ENCODE measurements at places on chromosomes 3 and 15.

DNA sequence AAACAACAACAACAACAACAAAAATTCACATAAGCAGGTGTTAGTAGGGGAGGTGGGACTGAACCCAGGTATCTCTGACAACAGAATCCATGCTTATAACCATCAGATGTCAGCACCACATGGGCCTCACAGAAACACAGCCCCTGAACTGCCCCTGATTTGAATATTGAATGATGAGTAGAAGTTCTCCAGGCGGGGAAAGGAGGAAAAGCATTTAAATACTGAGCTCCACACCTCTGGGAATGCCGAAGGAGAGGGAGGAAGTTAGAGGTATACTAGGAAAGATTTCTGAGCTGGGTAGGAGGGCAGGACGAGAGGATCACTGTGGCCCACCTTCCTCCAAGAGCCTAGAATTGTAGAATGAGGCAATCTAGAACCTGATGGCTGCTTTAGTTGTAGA is 31.9 kb upstream of the EIF4A2 start:
- no peak for DNase-seq

DNA sequence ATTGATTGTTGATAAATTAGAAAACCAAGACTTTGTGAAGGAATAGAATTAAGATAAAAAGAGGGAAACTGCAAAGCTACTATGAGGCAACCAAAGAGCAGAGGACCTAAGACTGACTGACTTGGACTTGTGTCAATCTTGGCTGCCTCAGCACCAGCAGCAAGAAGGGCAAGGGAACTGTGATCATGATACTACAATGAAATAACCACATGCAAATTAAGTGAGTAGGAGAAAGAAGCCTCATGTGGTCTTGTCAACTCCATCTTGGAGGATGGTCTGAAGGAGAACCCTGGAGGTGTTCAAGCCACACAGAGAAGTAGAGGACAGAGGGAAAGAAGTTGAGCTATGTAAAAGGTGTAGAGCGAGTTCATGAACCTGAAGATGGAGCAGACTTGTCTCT is 47.3 kb upstream of the THRB start:
- DNase-seq = no peak

- no peak for DNase-seq
These were observed 35.2 kb downstream of the PTPN23 start for GRCh38 chr3:47416041-47416440.

DNA sequence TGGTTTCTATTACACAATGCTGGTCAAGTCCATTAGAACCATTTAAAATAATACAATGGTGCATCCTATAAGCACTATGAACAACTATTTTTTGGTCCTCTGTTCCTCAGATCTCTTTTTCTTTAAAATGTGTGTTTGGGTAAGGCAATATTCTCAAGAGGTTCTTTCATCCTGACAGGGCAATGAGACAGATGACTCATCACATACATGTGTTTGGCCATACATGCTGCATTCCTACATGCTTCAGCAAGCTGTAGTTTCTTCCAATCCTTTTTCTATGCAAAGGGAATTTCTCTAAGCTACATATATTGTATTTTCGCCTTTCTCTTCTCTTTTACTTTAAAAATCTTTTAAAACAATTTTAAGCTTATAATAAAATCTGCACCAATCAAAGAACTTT is 52.7 kb downstream of the OTOL1 start:
- DNase-seq = no peak

- DNase-seq = peak; percentile 49
These were observed 37.6 kb downstream of the NCEH1 start for GRCh38 chr3:172673210-172673679.

DNA sequence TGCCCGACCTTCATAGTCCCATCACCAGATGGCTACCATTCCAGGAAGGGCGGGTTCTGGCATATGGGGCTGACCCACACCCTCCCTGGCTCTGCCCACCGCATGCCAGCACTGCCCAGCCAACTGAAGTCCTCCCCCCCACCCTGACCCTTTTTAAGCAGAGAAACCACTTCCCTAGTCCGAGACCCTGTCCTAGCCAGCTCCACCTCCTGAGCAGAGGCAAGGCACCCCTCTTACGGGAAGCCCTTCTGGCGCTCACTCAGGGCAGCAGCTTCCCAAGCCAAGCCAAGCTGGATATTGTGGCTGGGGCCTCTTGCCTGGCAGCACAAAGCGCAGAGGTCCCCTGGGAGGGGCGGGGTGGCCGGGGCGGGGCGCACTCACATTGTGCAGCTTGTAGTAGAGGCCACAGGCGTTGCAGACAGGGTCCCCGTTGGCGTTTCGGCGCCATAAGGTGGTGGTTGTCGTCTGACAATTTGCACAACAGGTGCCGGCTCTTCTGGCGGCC is 11.5 kb downstream of the GATA2 start:
- no peak for DNase-seq

- no peak for DNase-seq
These were observed 133.9 kb downstream of the DIPK2A start for GRCh38 chr3:144105542-144105941.

DNA sequence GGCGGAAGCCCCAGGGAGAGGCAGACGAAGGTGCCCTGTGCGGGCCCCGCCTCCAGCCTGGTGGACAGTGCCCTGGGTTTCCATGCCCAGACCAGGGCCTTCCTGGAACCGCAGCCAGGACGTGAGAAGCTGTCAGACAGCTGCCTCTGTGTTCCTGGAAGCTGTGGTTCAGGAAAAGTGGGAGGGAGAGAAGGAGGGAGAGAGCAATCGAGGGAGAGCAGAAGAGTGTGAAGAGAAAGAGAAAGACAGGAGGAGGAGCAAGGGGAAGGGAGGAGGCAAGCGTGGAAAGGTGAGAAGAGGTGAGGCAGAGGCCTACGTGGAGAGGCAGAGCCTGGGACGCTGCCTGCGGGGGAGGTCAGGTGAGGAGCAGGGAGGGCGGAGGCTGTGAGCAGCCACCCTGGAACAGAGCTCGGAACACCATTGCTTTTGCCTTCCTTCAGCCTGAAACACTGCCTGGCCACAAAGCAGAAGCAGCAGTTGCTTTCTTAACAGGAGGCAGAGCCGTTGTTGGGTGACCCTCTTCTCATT is 18.6 kb downstream of the ZDHHC19 start:
- DNase-seq = no peak

- DNase-seq = no peak
These were observed 272.8 kb upstream of the TTC14 start for GRCh38 chr3:180329187-180329586.

- no peak for DNase-seq
These were observed 15.0 kb downstream of the SNAP23 start for GRCh38 chr15:42510258-42511006.

GRCh38 chr3:154981664-154982063 is 98.5 kb upstream of the MME start:
- DNase-seq = no peak

GRCh38 chr3:10845001-10845761 is 29.2 kb downstream of the SLC6A11 start:
- no peak for DNase-seq

DNA sequence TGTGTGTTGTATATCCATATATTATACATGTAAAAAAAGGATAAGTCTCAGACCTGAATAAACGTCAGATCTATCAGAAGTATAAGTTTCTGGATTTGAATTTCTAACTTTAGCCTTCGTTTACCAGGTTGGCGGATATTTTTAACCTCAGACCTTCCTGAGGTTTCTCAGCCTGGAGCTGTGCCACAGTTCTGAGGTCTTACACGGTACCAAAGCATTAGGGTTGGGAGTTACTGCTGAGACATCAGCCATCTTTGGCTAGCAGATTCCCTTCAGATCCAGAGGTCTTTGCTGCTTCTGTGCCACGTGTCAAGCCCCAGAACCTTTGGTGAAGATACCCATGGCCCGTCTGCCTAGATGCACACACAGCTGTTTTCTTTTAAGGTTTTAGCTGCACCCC is 84.7 kb downstream of the PPP2R3A start:
- DNase-seq = no peak

DNA sequence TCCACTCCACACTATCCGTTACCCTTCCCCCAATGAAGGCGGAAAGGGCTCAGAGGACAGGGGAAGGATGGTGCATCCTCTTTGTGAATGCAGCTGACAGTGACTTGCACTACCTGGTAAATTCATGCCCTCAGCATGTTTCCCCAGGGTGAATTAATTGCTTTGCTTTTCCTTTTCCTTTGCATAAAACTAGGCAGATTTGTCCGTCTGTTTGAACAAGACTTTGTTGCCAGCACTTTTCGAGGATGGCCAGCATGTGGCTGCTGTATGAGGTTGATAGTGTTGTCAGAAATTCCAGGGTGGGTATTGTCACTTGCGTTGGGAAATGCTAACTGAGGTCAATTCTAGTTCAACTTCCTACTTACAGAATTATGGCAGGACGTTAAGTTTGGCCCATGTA is 79.0 kb upstream of the RARB start:
- no peak for DNase-seq

- DNase-seq = no peak
These were observed 325.3 kb upstream of the ADAMTS9 start for GRCh38 chr3:65013053-65013452.

DNA sequence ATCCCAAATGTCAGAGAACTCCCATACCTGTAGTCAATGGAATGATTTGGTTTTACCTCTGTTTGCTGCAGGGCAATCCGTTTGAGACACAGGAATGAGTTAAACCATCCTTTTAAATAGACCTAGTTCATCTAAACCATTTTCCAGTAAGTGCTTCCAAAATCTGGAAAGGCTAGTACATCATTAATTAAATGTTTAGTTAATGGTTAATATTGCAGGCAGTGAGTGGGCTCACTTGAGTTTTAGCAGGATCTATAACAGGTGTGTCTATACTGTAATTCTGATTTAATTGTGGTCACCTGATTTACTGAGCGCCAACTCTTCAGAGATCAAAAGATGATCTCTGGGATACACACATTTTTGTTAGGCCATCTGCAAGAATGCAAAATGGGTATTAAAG is 353.9 kb upstream of the ROPN1 start:
- no peak for DNase-seq

GRCh38 chr15:100438570-100438969 is 90.2 kb downstream of the CERS3 start:
- DNase-seq = peak; percentile 14

GRCh38 chr15:65638681-65639089 is 16.9 kb downstream of the SLC24A1 start:
- DNase-seq = peak; percentile 73

- no peak for DNase-seq
These were observed 600.3 kb downstream of the OTOL1 start for GRCh38 chr3:162096874-162097273.

DNA sequence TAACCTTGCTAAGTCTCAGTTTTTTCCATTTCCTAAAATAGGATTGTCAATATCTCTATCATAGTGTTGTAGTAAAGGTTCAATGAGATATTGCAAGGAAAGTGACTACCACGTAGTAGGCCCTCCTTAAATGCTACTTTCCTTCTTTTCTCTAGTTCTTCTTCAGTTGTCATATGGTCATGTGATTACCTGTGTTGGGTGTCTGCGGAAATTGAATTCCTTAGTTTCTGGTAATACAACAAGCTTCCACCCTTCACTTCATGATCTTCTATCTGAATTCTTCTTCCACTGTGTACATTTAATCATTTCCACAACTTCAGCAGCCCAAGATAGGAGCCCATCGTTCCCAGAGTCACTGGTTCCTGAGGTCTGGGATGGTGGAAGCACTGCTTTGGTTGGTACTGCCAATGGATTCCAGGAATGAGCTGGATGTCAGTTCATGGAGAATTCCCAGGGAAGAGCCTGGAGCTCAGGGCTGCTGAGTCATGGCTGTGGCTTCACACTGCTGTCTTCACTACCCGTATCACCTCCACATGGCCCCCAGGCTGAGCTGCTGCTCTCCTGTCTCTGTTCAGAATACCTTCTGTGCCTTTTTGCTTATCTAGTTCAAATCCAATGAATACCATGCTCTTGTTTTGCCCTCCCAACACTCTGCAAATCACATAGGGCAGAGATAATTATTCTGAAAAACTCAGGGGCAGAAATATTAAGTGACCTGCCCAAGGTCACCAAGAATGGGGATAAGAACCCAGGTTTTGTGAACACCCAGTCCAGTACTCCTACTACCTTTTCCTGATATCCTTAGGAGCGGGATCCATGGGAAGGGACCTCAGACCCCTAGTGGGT is 98.6 kb downstream of the RPL39L start:
- no peak for DNase-seq

DNA sequence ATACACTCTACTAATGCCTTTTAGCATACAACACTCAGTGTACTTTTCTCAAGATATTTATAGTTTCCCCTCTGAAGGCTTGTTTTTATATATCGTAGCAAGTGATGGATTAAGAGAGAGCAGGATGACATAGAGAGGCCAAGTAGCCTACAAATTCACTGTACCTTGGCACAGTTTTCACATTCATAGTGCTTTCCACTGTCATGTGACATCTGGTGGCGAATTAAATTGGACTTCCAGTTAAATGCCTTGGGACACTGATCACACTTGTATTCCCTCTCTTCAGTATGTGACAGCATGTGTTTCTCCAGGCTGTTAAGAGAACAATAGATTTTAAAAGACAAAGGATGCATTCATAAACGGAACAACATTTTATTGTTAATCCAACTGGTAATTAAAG is 541.1 kb downstream of the MECOM start:
- DNase-seq = no peak

- no peak for DNase-seq
These were observed 7.1 kb downstream of the MYEF2 start for GRCh38 chr15:48170981-48171380.

DNA sequence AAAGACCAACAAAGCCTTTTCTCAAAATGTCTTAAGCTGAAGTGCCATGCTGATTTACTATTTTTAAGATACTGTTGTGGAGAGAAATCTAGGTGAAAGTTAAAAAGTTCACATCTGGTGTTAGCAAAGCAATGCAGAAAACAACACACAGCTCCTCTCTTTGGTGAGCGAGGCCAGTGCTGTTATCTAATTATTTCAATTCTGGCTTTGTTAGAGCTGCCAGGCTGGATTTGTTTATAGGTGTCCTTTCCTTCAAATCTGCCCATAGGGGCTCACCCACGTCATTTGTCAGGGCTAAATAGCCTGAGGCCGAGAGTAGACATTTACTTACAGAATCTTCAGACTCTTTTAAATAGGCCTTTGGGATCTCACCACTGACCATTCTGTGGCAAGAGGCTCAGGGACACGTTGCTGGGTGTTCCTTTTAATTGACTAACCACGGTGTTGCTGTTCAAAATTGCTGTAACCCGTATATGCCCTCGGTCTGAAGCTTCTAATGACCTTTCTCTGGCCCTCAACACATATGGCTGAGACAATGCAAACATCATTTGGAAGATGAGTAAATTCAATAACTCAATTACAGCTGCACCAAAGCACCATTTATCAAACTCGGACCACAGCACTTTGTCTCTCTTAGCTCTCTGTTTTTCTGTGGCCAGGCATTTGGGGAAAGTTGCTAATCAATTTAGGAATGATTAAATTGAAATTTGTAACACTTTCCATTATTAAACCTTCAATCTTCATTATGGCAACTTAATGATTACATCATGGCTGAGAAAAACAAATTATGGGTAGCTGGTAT is 152.6 kb downstream of the PDZRN3 start:
- DNase-seq = no peak

DNA sequence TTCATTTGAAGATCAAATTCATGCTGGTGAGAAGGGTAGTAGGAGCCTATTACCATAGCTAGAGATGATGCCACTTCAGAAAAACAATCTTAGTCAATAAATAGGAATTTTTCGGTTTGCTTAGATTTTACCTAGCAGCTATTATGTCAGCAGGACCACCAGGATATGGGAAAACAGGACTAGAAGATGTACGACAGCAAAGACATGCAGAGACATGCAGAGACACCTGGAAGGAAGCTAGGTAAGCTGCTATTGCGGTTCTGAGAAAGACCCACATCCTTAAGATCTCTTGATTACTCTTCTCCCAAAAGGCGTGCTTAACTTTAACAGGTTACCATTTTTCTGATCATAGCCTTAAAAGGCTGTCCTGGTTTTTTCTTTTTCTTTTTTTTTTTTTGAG is 64.8 kb upstream of the THSD4 start:
- no peak for DNase-seq

Data from fibroblast of skin of left quadriceps (primary cell).